GM10248 (cell line): ENCODE measurements at places on chromosomes 12 and 14.

DNA sequence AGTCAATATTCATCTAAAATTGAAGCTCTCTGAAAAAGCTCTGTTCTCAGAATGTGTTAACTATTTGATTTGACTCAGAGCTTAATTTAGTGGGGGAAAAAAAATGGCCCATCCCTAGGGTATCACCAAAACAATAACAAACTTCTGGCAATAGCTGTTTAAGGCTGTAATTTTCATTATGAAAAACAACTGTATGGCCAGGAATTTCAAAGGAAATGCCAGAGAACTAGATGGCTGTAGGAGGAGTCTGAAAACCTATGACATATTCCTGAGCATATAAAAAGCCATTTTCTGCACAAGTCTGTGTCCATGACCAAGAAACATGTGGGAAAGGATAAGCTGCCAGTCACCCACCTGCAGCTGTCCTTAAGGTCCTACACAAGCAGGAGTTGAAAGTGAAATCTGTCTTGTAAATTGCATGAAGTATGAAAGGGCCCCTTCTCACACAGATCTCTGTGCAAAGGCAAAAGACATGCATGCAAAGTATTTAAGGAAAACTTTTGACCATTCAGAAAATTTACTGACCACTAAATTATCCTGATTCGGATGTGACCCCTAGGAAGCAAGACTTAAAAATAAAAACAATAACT, 299.1 kb downstream of the BTG1 start:
- DNase-seq: no peak

GRCh38 chr14:70780396-70781075, 28.8 kb downstream of the MAP3K9 start:
- peak; percentile 61 for DNase-seq

DNA sequence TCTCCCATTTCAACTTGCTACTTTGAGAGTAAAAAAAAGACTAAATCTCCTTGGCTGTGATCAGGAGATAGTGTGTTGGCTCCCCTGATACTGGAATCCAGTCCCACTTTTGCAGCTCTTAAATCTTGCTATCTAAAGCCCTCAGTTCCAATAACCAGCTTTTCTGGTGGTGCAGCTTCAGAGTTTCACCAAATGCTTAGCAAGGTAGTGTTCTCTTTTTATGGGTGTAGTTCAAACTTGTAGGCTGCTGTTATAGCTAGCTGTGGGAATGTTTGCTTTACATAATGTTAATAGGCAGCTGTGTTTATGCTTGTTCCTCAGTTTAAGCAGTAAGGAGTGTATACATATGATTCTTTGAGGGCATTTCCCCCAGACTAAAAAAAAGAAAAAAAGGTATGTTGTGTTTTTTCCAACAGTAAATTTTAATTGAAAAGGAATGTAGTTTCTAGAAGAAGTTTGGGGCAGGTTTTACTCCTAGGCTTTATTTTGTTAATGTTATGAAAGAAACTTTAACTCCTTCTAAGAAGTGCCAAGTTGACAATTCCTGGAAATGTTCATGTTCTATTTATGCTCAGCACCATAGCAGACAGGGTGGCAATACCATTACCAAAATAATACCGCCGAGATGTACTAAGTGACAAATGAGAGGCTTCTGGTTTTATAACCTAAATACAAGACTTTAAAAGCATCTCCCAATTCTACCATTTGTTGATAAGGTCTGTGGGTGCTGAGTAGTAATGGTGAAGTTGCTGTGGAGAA, 12.1 kb downstream of the CRADD start:
- no peak for DNase-seq

GRCh38 chr12:85277191-85277590, 2.8 kb upstream of the ALX1 start:
- DNase-seq: no peak

GRCh38 chr12:105765053-105766014, 373.4 kb downstream of the NUAK1 start:
- DNase-seq: no peak

DNA sequence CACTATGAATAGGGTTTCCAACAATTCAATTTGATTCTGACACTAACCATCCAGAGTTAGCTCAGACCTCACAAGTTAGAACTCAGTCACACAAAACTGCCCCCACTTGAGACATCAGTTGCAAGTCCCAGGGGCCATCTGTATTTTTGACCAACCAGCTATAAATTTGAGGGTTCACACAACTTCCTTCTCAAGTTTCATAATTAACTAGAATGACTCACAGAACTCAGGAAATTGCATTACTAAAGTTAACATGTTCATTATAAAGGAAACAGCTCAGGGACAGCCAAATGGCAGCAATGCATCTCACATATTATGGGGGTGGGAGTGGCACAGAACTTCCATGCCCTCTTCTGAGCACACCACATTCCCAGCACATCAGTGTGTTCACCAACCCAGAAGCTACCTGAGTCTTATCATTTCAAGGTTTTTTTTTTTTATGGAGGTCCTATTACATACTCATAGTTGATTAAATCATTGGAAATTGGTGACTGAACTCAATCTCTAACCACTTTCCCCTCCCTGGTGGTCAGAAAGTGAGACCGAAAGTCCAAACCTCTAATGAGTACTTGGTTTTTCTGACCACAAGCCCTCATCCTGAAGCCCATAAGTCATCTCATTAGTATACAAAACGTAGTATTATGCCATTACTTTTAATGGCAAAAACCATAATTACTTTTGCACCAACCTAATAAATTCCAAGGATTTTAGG, 1721.5 kb upstream of the SEL1L start:
- no peak for DNase-seq

DNA sequence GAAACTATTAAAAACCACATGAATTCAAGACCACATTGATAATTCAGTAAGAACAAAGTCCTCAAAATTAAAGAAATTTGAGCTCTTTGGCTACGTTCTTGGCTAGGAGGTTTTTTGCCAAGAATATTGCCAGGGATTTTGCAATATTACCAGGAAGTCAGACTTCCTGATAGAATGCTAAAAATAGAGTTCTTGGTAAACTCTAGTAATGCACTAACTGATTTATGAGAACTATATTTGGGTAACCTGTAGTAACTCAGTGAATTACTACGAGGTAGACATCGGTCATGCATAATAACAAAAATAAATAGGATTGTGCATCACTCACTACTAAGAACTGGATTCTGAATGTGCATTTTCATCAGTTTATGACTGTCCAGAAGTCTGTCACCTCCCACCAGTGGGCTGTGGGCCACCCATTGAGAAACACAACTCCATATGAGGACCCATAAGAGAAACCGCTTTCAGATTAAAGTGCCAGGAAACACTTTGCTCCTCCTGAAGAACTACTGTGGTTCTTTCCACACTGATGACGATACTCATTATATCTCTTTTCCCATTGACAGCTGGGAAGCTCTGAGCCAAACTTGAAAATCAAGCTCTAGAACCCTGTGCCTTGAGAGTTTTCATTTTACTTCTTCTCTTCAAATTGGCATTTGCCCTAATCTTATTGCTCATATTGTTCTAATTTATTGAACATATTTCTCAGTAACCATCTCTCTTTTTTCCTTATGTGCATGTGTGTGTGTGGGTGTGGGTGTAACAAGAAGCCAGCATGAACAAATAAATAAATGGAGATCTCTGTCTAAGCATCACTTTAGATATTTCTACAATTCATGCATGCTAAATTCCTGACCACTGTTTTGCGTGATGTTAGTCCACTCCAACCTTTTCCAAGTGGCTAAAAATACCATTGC, 116.6 kb downstream of the BCL11B start:
- DNase-seq: no peak

DNA sequence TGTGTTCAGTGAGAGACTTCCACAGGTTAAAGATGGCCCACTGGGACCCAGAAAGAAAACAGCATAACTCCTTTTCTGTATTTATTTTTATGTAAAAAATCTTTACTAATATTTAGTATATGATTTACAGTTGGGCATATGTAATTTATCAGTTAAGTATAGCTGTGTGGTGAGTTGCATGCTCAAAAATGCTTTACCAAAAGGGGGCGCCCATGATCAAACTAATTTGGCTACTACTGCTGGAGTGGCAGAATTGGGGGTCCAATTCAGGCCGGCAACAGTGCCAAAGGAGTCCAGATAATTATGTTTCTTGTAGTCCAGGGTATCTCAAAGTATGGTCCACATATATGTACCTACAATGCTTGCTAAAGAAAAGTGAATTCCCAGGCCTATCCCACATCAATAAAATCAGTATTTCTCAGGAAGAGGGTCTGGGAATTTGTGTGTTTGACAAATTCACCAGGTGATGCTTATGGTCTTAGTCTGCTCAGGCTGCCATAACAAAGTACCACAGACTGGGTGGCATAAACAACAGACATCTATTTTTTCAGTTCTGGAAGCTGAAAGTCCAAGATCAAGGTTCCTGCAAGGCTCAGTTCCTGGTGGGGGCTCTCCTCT, 152.0 kb downstream of the KTN1 start:
- DNase-seq: no peak

DNA sequence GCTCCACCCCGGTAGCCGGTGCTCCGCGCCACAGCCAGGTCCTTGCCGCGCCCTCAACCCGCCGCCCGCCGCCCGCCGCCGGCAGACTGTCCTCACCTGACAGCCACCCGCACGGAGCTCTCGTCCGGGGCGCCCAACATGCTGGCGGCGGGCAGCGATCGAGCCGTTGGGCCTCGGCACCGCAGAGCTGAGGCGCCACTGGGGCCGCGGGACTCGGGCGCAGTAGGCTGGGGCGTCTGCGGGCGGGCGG, 164 bp downstream of the KIF21A start:
- no peak for DNase-seq
